GM23338 (cell line): ENCODE measurements at places on chromosomes 16 and 17. TPM values are rescaled to one million over a fixed set of nuclear protein-coding genes. Genes with fewer than 3 reads are reported as not detected.
A peak's percentile ranks its signal among the peaks of the same experiment; 100 is the strongest.

DNA sequence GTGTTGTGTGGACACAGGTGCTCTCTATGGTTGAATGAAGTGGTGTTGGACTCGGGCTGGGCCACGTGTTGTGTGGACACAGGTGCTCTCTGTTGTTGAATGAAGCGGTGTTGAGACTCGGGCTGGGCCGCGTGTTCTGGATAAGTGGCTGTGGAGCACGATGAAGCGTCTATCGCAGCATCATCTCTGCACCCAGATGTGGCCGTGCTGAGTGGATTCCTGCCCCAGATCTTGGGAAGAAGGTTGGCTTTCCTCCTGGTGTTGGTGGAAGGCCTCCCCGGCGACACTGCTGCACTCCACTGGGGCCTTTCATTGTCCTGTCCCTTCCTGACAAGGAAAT is 69.1 kb downstream of the RPTOR start:
- DNase-seq, result no peak
- H3K4me3 ChIP-seq, result no peak overlapping the region
- H3K4me1 ChIP-seq, result no peaks in the 10 kb centered on the region
- no peaks in the 10 kb centered on the region for H3K36me3 ChIP-seq

- peaks cover 18% of the 10 kb centered on the region for H3K4me1 ChIP-seq
- H3K27ac ChIP-seq, result no peak overlapping the region
- DNase-seq, result no peak
Observed at GRCh38 chr17:65588181-65588808, 26.8 kb upstream of the AXIN2 start.

GRCh38 chr16:17130733-17131132 is 340.0 kb downstream of the XYLT1 start:
- no peaks in the 10 kb centered on the region for H3K27me3 ChIP-seq
- H3K4me3 ChIP-seq, result no peak overlapping the region
- no peak overlapping the region for H3K27ac ChIP-seq

DNA sequence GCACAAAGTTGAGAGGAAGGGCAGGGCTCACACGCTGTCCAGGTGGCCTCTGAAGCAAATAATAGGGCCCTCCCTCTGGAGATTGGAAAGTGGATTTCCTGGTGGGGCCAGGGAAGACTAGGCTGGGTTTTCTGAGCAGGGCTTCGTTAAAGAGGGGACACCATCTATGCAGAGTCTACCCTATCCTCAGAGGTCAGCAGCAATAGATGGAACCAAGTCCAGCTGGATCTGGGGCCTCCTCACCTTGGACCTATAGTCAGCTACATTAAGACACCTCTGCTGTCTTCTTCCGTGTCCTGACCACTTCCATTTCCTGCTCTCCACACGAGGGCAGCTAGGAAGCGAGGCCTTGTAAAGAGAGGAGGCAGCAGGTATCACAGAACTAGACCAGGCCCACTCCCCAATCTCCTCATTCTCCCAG is 14.7 kb upstream of the ST6GALNAC1 start:
- no peaks in the 10 kb centered on the region for H3K27me3 ChIP-seq
- no peak overlapping the region for H3K27ac ChIP-seq
- DNase-seq, result no peak
- H3K4me1 ChIP-seq, result no peaks in the 10 kb centered on the region

DNA sequence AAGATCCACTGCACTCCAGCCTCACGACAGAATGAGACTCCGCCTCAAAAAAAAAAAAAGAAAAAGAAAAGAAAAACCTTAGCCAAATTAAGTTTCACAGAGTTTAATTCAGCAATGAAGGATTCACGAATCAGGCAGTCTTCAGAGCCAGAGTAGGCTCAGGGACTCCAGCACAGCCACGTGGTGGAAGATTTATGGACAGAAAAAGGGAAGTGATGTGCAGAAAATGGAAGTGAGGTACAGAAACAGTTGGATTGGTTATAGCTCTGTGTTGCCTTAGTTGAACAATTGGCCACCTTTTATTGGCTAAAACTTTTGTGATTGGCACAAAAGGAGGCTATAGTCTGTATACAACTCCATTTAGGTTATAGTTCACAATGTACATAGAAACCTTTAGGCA is 256.6 kb downstream of the HS3ST3B1 start:
- no peak for DNase-seq
- peaks cover 15% of the 10 kb centered on the region for H3K4me1 ChIP-seq
- H3K27me3 ChIP-seq, result no peaks in the 10 kb centered on the region
- H3K4me3 ChIP-seq, result no peak overlapping the region

GRCh38 chr17:32926183-32926582 is 1.8 kb upstream of the TMEM98 start:
- H3K27ac ChIP-seq, result no peak overlapping the region
- no peak overlapping the region for H3K4me3 ChIP-seq
- no peak for DNase-seq
- H3K4me1 ChIP-seq, result peaks cover 25% of the 10 kb centered on the region
- peaks cover 4% of the 10 kb centered on the region; the same call in 1 of the 2 replicates for H3K36me3 ChIP-seq

- no peaks in the 10 kb centered on the region for H3K4me1 ChIP-seq
- 0 out of 2 replicates have a peak overlapping the region, but pooled peaks have one; percentile 26 for H3K27ac ChIP-seq
- H3K4me3 ChIP-seq, result no peak overlapping the region
- no peak for DNase-seq
Observed at GRCh38 chr17:37519251-37519985, 29.7 kb downstream of the DUSP14 start.

- peak overlapping the region; percentile 57; the same call in 1 of the 2 replicates for H3K27ac ChIP-seq
- no peaks in the 10 kb centered on the region for H3K36me3 ChIP-seq
- H3K4me1 ChIP-seq, result peaks cover 24% of the 10 kb centered on the region
- peak; percentile 48 for DNase-seq
- H3K27me3 ChIP-seq, result no peaks in the 10 kb centered on the region
- peak overlapping the region; percentile 6; the same call in 1 of the 2 replicates for H3K4me3 ChIP-seq
Observed at GRCh38 chr17:63634163-63634562, 11.9 kb downstream of the MAP3K3 start.

DNA sequence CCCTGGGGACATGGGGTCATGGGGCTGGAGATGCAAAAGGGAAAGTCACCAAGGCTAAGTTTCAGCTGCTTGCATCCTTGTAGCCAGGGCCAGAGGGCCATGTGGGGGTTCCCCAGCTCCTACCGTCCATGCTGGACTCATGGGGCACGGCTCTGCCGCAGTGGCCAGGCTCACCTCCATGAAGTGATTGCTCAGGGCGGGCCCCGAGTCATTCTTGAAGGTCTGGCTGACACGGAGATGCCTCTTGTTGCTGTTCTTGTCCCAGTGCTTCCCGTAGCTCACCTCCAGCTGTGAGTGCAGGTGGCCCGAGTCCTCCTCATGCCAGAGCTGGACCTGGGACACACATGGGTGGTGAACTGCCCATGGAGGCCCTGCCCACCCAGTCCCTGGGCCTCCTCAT is 114.5 kb downstream of the RMI2 start:
- no peak overlapping the region for H3K4me3 ChIP-seq
- H3K27ac ChIP-seq, result no peak overlapping the region
- H3K4me1 ChIP-seq, result no peaks in the 10 kb centered on the region
- H3K27me3 ChIP-seq, result no peaks in the 10 kb centered on the region
- no peak for DNase-seq

C16orf46 gene
- total RNA-seq, result 0.59 and 0.78 TPM in 2 replicates

CHD9NB gene
- 4.2 and 4.5 TPM in 2 replicates for total RNA-seq

TMEM238L gene
- total RNA-seq, result not detected in 2 replicates
